ENCODE measurements at places on chromosomes 2 and 18. TPM values are rescaled to one million over a fixed set of nuclear protein-coding genes. Genes with fewer than 3 reads are reported as not detected.

OSGEPL1 gene
- total RNA-seq = 8.3 TPM

SOX11 gene
- total RNA-seq = 4.7 TPM

CCDC141 gene
- not detected for total RNA-seq

SMCHD1 gene
- 47.3 TPM for total RNA-seq

ITPRIPL1 gene
- total RNA-seq = 1.4 TPM

HMSD gene
- total RNA-seq = 0.28 TPM

COL5A2 gene
- total RNA-seq = 257 TPM

WDR75 gene
- total RNA-seq = 56.9 TPM

GALNT3 gene
- total RNA-seq = 2.0 TPM

MERTK gene
- total RNA-seq = 0.28 TPM

FAM228A gene
- not detected for total RNA-seq

SERPINB2 gene
- 34.4 TPM for total RNA-seq

CYP27A1 gene
- 5.2 TPM for total RNA-seq

FSHR gene
- total RNA-seq = not detected

TNFAIP6 gene
- 2.2 TPM for total RNA-seq

NEU2 gene
- not detected for total RNA-seq

SCYGR6 gene
- not detected for total RNA-seq

LCT gene
- under 0.01 TPM for total RNA-seq

SMAD7 gene
- total RNA-seq = 13.3 TPM

TAF1B gene
- 19.9 TPM for total RNA-seq

KCMF1 gene
- total RNA-seq = 118 TPM

Measured in IMR-90 (cell line).